ENCODE measurements at places on chromosomes 11 and 22.

DNA sequence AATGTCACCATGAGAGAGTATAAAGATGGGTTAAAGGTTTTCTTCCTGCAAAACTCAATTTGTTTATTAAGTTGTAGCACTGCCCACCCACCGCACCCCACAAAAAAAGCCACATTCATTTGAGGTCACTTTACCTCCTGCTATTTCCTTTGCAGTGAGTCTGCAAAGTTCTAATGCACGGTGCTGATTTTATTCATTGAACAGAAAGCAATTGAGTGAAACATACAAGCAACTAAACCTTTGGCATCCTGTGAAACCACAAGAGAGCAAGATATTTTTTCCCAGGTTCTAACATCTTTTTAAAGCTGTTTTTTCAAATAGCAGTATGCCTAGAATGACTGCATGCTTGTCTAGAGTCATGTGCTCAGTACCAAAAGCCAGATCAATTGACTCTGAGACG lies 39.0 kb downstream of the RRAS2 start:
- no peak for DNase-seq

DNA sequence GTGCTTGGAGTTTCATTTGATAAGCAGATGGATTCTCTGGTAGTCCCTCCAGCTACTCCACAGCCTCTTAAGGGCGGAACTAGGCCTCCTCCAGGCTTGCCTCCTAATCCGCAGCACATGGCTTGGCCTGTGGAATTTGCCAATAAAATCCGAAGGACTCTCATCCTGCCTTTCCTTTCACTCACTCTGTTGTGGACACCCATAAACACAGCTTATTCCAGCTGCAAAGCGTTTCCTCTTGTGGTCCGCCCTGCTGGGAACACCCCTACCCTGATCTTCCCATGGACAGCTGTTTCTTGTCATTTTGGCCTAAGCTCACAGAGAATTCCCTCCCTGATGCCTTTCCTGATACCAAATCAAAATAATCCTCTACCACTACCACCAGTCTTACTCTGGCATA lies 546.2 kb downstream of the NTM start:
- no peak for DNase-seq

- DNase-seq = peak; percentile 81
Observed at GRCh38 chr11:2825889-2826678, 59.5 kb downstream of the CDKN1C start.

DNA sequence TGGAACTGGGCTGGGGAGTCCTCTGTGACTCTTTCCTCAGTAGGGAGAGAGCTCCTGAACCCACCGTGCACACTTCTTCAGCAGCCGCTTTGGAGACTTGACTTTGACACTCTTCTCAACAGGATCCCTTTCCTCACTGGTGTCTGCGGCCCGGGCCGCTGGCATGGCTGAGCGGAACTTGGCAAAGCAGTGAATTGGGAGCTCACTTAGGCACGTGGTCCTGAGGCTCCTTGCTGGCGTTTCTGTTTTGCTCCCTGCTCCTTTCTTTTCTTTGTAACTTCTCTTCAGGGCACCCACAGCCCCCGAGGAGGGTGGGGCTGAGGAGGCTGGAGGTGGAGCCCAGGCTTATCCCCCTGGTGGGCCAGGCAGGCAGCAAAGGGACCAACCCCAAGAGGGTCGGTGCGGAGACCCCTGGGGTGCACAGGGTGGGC lies 8.4 kb upstream of the KCNQ1OT1 start:
- peak; percentile 57 for DNase-seq

DNA sequence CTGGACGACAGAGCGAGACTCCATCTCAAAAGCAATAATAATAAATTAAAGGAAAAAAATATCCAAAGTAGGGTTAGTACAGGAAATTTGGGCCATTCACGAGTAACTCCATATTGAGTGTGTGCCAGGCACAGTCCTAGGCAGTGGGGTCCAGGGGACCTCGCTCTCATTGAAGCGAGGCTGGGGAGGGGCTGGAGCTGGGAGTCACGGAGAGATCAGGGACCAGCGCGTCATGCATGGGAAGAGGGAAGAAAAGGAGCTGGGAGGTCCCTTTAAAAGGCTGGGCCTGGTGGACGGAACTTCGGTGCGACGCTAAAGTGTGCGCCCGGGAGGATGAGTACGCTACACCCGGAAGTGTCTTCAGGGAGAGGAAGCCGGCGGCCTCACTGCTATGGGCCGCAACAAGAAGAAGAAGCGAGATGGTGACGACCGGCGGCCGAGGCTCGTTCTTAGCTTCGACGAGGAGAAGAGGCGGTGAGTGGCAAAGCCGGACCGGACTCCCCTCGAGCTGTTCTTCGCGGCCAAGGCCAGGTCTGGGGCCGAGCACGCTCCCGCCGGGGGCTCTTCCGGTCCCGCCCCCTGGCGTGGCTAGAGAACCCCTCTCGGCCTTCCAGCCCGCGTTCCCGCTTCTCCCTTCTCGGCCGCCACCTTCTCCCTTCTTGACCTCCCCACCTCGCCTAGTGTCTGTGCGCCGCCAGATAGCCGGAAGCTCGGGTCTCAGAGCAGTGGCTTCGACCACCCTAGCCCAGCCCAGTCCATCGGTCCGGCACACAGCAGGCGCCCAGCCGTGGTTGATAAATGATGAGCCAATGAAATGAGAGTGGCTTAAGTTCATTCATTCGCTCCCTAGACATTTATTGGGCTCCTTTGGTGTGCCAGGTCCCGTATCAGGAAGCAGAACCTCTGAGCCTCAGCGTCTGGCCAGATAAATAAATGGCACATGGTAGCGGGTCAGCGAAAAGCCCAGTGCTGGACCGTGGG lies at the start of gene NOL12:
TSS of gene NOL12 (plus strand) at position 342 of the 981 bp plus-strand sequence. CDS start at position 392, 50 bp downstream.
- peak; percentile 75 for DNase-seq

DNA sequence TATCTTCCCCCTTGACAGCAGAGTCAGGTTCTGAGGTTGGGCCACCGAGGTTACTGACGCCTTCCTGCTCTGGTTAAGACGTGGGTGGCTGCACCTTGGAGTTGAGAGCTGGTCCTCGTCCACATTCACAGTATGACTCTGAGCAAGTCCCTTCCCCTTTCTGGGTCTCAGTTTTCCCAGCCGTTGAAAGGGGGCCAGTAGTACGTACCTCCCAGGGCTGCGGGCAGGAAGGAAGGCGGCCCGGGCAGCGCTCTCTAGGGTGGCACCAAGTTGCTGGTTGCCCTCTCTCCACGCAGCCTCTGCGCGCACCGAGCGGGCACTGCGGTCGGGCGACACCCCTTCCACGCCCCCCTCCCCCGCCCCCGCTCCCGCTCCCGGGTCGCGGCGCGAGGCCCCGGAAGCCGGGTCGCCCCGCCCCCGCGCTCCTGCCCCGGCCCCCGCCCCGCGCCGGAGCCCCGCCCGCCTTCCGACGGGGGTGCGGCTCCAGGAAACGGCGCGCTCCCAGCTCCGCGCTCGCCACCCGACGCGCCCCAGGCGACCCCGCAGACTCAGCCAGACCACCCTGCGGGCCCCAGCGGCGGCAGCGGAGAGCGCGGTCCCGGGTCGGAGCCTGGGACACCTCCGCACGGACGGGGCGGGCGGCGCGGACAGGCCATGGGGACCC lies at the start of gene EHBP1L1:
TSS of gene EHBP1L1 (plus strand) at position 486 of the 664 bp plus-strand sequence. CDS start 250 bp downstream, outside the sequence.
- DNase-seq = no peak

DNA sequence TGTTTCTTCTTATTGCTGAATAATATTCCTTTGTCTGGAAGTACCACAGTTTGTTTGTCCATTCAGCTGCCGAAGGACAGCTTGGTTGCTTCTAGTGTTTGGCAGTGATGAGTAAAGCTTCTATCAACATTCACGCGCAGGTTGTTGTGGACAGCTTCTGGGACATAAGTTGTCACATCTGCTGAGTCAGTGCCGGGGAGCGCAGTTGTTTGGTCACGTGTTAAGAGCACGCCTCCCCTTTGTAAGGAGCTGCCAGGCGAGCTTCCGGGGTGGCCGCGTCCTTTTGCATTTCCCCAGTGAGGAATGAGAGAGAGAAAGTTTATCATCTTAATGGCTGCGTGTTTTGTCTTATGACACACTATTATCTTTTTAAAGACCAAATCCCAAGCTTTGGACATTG lies 30.3 kb downstream of the SAMM50 start:
- DNase-seq = no peak

DNA sequence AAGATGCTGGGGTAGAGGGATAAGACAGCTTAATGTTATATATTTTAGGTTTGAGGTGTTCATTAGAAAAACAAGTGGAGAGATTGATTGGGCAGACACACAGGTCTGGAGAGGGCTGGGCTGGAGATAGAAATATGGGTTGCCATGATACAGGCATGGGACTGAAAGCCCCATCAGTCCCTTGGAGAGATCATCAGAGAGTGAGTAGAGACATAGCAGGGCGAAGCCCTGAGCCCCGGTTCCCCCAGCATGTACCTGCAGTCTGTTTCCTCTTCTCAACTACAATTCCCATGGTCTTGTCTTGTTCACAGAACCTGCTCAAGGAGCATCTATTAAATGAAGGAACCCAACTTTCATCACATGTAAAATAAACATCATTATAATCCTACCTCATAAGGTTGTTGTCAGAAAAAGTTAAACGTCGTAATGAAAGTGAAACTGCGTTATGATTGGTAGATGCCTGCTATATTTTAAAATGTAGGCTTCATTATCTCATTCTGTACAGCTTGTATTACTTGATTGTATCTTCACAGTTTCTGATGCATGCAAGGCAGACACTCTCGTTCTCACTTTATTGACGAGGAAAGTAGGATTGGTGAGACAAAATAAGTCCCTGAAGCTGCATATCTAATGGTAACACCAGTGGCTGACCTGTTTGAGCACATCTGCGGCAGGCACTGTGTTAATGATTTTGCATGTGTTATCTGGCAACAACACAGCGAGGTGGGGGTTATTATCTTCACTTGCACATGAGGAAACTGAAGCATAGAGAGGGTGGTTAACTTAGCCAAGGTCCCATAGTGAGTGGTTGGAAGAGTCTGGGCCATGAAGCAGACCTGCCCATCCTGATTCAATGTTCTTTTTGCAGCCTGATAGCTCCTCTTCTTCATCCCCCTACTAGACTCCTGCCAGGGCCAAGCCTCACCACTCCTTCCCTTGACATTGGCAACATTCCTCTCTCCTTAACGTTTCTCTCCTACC lies 63.5 kb downstream of the ENDOD1 start:
- DNase-seq = no peak

GRCh38 chr11:106420048-106420665 lies 342.7 kb downstream of the AASDHPPT start:
- no peak for DNase-seq

GRCh38 chr11:77044886-77045285 lies 10.7 kb downstream of the B3GNT6 start:
- no peak for DNase-seq

- DNase-seq = no peak
Observed at GRCh38 chr11:91773090-91773489, 451.5 kb upstream of the FAT3 start.

GRCh38 chr11:65857500-65857852 lies 504 bp downstream of the CFL1 start:
- DNase-seq = no peak

DNA sequence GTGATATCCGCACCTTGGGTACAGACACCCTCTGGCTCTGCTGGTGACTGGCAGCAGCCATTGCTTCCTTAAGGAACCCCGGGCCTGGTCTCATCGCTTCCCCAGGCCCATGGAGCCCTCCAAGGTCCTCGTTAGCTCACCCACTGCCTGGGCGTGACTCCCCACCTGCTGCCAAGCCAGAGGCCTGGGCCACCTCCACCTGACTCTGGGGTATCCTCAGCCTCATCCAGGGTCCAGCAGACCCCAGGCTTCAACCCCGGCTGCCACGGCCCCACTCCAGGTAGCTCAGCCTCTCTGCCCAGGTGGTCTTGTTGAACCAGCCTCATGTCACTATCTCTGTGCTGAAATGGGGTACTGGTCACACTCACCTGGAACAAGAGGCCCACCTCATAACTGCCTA lies 337.9 kb downstream of the BRD1 start:
- DNase-seq = no peak

GRCh38 chr11:35182317-35182939 lies 43.5 kb downstream of the CD44 start:
- no peak for DNase-seq

- DNase-seq = no peak
Observed at GRCh38 chr11:73652856-73653559, 6.6 kb downstream of the PLEKHB1 start.

DNA sequence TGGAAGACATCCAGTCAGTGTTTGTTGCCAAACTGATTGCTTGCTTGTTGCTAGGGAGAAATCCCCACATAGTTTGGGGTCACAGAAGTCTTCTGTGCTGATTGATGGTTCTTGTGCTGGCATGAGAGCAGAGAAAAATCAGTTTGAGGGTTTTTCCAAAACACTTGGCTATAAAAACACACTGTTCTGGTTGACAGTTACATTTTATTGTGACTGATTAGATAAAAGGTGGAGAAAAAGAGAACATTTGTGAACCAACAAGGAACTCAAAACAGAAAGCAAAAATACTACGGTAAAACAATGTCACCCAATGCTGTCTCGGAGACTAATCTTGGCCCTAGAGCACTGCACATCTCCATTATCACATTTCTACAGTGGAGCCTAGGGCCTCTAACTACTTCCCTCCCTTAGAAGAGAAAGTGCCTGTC lies 14.4 kb upstream of the EIF4G2 start:
- no peak for DNase-seq

DNA sequence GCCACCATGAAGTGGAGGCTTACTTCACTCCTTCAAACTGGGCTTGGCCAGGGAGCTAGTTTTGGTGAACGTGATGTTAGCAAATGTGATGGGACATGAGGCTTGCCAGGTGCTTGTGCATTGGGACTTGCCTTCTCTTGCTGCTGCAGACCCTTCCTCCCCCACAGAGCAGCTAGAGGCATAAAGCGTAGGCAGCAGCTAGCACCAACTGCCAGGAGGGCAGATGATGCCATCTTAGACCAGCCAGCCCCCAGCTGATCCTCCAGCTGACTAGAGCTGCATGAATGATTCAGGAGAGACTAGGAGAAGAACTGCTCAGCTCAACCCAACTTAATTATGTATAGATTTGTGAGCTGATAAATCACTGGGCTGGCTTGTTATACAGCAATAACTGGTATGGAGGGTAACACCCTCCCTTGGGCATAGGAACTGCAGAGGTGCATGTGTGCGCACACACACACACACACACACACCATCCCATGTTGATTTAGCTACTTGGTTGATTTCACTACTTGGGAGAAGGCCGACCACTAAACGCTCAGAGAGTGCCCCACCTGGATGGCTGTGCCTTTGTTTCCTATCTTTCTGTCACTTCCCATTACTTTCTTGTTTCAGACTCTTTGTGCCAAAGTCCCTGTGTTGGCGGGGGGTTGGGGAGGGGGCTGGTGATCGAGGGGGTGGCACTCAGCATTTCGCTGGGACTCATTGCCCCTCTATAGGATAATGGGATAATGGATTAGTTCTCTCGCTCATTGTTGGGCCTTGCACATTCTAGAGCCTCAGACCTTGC lies 202.8 kb downstream of the ADAMTS15 start:
- no peak for DNase-seq

DNA sequence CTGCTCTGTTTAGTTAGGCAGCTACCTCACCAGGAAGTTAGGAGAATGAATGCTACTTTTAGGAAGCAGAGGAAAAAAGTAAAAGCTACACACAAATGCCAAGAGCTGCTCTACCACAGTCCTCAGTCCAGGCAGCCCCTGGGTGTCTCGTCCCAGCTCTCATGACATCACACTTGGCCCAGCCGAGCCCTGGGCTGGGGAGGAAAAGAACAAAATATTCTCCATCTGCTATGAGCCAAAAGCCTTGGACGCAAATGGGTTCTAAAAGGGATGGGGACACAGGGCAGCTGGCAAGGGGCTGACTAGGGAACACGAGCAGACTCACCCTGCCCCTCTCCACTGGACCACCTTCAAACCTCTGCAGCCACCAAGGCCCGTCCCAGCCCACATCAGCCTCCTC lies 26.1 kb downstream of the TMEM184B start:
- DNase-seq = peak; percentile 45
